AG04449 (cell line): ENCODE measurements at places on chromosomes 2 and 18.
A peak's percentile ranks its signal among the peaks of the same experiment; 100 is the strongest.

- DNase-seq: no peak
Observed at GRCh38 chr18:64137914-64138313, 11.0 kb downstream of the LINC00305 start.

DNA sequence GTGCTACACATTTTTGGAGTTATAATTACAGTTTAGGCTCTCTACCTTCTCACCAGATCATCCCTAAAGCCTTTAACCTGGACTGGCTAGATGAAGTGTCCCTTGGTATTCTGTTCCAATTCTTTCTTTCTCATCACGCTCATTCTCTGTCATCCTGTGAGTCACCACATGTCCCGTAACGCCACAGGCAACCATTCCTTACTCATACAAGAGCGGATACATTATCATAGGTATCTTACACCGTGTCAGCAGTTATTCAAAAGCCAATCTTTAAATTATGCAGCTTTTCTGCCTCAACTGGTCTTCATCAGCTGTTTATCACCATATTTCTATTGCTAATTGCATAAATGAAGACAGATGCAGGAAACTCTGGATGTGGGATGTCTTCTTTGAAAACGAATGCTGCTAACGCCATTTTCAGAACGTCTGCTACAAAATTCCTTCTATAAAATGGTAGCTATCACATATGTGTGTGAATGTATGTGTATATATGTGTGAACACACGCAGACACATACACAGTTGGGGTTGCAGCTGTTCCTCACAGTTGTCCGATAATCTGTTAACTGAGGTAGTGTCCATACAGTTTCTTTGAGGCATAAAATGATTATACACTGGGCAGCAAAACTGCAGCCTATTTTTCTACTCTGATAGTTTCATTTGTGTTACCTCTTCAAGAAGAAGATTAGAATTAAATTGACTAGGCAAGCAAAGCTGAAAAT, 47.9 kb downstream of the EML6 start:
- DNase-seq: no peak

- peak; percentile 54 for DNase-seq
Observed at GRCh38 chr2:73859721-73860586, 31.2 kb downstream of the STAMBP start.

DNA sequence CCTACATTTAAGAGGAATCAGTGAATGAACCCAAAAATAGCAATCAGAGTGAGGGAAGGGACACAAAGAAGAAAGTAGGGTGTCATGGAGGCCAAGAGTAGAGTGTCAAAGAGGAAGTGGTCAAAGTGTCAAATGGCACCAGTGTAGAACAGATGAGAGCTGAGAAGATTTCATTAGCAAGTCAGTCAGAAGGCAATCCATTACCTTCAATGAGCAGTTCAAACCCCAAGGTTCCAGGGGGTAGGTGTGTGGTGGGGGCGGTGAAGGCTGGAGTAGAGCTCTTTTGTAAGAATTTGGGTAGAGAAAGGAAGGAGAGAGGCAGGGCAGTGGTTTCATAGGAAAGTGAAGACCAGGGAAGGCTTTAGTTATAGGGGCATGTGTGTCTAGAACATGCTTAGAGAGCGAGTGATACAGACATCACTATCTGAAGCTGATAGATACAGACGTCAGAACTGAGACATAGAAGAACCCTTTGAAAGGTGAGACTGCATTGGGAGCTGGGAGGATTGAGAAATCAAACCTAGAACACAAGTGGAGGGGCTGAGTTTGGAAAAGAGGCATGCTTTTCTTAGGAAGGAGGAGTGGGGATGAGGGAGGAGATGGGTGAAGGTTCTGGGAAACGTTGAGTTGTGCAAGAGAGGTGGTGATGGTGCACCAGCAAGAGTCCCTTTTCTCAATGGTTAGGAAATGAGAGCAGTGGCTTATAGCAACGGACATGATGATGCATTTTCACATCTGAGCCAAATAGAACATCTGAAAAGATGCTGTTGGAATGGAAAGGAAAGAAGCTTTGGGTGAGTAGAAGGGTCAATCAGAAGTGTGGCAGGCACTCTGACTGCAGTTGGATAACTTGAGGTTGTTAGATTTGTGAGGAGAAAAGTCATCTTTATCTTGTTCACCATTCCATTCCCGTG, 48.9 kb upstream of the IL1RL1 start:
- no peak for DNase-seq

GRCh38 chr2:217631115-217631514, 371.7 kb downstream of the TNS1 start:
- no peak for DNase-seq

DNA sequence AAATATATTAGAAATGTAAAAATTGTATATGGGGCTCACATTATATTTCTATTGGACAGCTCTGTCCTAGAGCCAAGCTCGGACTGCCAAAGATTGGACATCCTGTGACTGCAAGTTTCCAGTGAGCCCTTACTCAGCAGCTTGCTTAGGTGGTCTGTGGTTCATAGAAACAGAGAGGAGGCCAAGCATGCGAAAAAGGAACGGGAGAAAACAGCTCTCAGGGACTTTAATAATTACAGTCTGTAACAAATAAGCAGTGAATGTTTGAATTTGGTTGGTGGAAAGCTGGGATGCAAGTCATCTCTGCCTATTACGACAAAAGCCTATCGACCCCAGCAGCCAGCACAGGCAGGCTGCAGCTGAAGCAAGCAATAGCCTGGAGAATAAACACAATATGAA, 35.6 kb downstream of the WIPF1 start:
- no peak for DNase-seq

- DNase-seq: no peak
Observed at GRCh38 chr2:116517936-116518335, 1296.6 kb upstream of the DDX18 start.

DNA sequence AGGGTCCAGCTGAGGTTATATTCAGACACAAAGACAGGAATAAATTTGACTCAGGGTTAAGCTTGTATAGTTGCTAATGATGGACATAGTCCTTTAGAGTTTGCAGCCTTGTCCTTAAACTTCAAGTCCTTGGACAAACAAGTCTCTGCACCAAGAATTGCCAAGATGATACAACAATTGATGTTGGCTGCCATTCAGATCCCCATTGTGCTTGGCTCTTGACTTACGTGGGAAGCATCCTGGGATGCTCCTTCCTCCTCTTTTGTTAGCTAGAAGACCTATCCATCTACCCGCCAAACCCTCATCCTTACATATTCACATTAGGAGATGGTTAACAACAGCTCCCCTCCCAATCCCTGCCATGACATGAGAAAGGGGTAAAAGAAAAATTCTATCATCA, 115.6 kb downstream of the RDH14 start:
- DNase-seq: no peak

DNA sequence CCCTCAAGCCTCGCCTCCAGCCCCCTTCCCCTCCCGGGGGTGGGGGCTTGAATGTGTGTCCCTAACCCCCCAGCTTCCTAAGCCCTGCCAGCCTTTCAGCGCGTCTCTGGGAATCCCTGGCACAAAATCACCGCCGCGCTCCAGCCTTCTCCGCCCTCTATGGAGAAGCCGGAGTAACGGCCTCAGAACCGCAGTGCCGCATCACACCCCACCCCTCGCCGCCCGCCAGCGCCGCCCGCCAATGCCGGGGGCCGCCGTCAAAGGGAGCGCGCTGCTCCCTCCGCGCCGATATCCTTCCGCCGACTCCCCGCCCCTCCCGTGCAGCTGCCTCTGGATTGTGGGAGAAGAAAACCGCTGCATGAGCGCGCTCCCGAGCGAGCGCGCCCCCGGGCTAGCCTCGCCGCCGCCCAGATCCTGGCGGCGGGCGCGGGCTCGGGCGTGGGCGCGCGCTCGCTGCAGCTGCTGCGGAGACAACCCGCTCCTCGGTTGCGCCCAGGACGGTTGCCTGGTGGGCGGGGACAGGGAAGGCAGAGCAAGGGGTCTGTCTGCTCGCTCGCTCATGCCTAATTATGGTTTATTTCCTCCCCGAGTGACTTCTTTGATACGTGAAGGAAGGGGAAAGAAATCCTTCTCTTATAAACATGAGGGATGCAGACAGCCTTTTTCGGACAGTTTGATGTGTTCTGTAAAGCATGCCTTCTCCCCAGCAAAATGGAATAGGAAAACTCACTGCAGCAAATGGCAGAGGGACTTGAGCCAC, at the start of gene CCDC88A:
Gene CCDC88A, minus strand, starts transcription at position 178 of the 760 bp plus-strand sequence. CDS start 777 bp downstream, outside the sequence.
- peak; percentile 89 for DNase-seq

- DNase-seq: no peak
Observed at GRCh38 chr2:234143896-234144295, 93.4 kb downstream of the SPP2 start.

GRCh38 chr2:27741673-27742072, 29.8 kb upstream of the MRPL33 start:
- DNase-seq: no peak

GRCh38 chr18:50709193-50709592, 110.6 kb downstream of the MRO start:
- DNase-seq: no peak

GRCh38 chr18:37604032-37604431, 38.4 kb upstream of the CELF4 start:
- DNase-seq: no peak

DNA sequence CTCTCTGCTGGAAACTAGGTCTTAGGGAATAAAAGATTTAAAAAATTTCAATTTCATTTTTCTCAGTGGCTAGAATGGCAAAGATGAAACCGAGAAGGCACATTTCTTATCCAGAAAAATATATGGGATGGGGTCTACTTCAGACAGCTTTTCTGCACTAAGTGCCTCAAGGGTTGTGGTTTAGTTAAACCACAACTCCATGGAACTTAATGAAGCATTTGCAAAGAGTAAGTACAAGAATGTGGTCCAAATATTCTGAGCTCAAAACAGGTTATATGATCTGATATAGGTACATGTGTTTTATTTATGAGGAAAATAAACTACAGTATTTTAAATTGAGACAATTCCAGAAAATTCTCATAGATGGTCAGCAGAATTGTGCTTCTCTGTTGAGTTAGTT, 101.8 kb upstream of the FZD5 start:
- no peak for DNase-seq

GRCh38 chr18:54125429-54125828, 99.0 kb downstream of the MBD2 start:
- no peak for DNase-seq

GRCh38 chr2:169182573-169182972, 113.2 kb downstream of the DHRS9 start:
- DNase-seq: no peak
